Hematopoietic multipotent progenitor cell treated with erythropoietin and hydrocortisone succinate and interleukin-3 and kit ligand, for 15 days (in vitro differentiated cells): ENCODE measurements at places on chromosomes 7 and 10.

DNA sequence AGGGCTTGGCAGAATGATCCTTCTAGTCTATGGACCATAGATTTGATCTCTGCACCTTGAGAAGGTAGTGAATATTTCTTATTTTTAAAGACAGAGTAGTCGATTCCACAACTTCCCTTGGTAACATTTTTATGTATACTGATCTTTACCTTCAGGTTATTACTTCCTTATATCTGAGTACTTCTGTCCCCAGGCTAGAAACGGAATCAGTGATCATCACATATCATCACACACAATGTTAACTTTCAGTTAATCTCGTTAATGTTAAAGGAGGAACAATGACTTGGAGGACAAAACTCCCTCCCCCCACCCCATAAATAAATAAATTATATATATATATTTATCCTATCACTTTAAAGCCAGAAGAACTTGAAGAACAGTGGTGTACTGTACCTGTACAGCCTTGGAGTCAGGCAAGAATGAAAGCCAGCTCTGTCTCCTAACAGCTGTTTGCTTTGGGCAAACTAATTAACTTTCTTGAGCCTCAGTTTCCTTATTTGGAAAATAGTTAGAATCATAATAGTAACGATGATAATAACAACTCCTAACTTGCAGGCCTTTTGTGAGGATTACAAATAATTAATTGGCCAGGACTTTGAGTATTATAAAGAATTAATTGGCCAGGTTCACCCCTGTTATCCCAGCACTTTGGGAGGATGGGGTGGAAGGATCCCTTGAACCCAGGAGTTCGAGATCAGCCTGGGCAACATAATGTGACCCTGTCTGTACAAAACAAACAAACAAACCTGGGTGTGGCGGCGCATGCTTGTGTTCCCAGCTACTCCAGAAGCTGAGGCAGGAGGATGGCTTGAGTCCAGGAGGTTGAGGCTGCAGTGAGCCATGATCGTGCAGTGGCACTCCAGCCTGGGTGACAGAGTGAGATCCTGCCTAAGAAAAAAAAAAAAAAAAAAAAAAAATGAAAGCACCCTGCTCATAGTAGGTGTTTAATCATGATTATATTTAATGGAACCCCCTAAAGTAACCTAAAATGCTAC, 63.5 kb downstream of the SAMD9 start:
- no peak for DNase-seq

DNA sequence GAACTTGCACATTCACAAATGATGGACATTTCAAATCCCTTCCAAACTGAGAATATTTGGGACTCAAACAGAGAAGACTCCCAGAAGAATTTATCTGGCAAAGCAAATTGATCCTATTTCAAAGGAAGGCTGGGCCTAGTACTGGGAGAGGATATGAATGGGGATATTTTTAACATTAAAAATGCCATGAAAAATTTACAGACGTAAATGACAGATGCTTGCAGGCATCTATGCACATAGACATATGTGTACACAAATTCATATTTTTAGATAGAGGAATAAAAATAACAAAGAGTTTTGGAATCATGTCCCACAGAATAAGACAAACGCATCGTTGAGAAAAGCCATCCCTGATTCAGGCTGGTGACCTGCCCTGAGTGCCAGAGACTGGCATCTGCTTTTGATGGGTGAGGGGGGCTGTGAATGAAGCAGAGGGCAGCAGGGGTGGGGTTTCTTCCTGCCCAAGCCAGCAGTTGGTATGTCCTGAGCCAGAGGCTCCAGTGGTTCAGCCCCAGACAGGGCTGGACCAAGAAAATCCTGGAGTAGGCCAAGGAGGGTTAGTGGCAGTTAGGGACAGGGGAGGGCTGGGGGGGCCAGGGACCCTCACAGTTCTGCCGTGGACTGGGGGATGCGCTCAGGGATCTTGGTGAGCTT, 138.5 kb downstream of the SLIT1 start:
- no peak for DNase-seq

DNA sequence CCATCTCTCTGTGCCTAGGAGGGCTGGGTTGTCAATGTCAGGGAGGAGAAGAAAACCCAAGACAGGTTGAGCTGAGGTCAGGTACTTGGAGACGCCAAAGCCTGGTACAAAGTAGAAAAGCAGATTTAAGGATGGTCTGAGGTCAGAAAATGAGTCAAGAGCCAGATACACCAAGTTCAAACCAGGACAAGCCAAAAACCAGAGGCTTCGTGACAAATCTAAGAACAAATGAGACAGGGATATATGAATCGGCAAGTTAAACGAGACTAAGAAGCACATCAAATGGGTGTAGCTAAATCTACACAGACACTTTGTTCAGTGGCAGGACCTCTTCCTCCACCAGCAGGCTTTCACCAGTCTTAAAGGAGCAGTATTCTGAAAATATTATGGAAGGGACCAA, 34.2 kb downstream of the C7orf33 start:
- no peak for DNase-seq

- peak; percentile 15 for DNase-seq
Measured at GRCh38 chr7:29748286-29749099, 57.8 kb upstream of the WIPF3 start.
